ENCODE measurements at places on chromosomes 4 and X.

GRCh38 chr4:169315530-169316343 is 45.0 kb upstream of the SH3RF1 start:
- no peaks in the 10 kb centered on the region for H3K4me1 ChIP-seq
- H3K27ac ChIP-seq = no peak overlapping the region
- no peaks in the 10 kb centered on the region for H3K36me3 ChIP-seq

- peaks cover 4% of the 10 kb centered on the region for H3K4me1 ChIP-seq
- no peak for DNase-seq
- H3K4me3 ChIP-seq = no peak overlapping the region
- H3K36me3 ChIP-seq = peaks cover 7% of the 10 kb centered on the region
- no peak overlapping the region for H3K27ac ChIP-seq
Observed at GRCh38 chr4:185151296-185151695, 8.2 kb downstream of the SLC25A4 start.

GRCh38 chrX:65667503-65668376 is at the start of gene MSN:
Gene MSN, plus strand, starts transcription at chrX:65667654. Its CDS starts 188 bp downstream, at chrX:65667842.
- peak within 1 kb of the TSS; percentile 79 for H3K27ac ChIP-seq
- DNase-seq = peak; percentile 81
- H3K27me3 ChIP-seq = no peaks in the 10 kb centered on the region
- peaks cover 4% of the 10 kb centered on the region for H3K36me3 ChIP-seq
- peak within 1 kb of the TSS; percentile 81 for H3K4me3 ChIP-seq
- peaks cover 11% of the 10 kb centered on the region for H3K4me1 ChIP-seq

DNA sequence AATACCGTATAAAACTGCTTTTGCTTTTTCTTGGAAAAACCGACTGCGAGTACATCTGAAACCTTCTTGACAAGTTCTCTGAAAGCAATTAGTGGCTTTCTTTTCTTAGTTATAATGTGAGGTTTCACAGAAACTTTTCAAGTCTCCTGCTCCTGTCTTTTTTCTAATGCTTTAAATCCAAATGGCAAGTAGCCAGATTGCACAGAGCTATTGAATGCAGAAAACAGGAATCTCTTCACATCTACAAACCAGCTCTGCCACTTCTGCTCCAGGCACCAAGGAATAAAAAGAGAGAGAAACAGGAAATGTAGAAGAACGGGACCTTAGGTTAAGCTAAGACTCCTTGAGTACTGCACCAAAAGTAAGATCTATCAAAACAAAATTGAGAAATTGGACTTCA is 267.3 kb upstream of the TET2 start:
- H3K27me3 ChIP-seq = no peaks in the 10 kb centered on the region
- H3K4me1 ChIP-seq = no peaks in the 10 kb centered on the region
- no peak overlapping the region for H3K27ac ChIP-seq
- H3K36me3 ChIP-seq = no peaks in the 10 kb centered on the region
- DNase-seq = no peak
- H3K4me3 ChIP-seq = no peak overlapping the region

GRCh38 chr4:118947095-118947494 is 58.4 kb downstream of the SYNPO2 start:
- no peaks in the 10 kb centered on the region for H3K4me1 ChIP-seq
- DNase-seq = no peak
- H3K27me3 ChIP-seq = no peaks in the 10 kb centered on the region
- H3K4me3 ChIP-seq = no peak overlapping the region
- no peak overlapping the region for H3K27ac ChIP-seq
- no peaks in the 10 kb centered on the region for H3K36me3 ChIP-seq

GRCh38 chrX:38857736-38858523 is 56.7 kb downstream of the MID1IP1 start:
- no peak overlapping the region for H3K4me3 ChIP-seq
- H3K27me3 ChIP-seq = no peaks in the 10 kb centered on the region
- H3K27ac ChIP-seq = no peak overlapping the region
- H3K36me3 ChIP-seq = no peaks in the 10 kb centered on the region

GRCh38 chr4:766152-766515 is 59.8 kb downstream of the CPLX1 start:
- H3K4me3 ChIP-seq = no peak overlapping the region
- no peak for DNase-seq
- peaks cover 3% of the 10 kb centered on the region for H3K36me3 ChIP-seq
- H3K27me3 ChIP-seq = no peaks in the 10 kb centered on the region

GRCh38 chr4:101288365-101289145 is 58.8 kb downstream of the PPP3CA start:
- no peak overlapping the region for H3K27ac ChIP-seq
- H3K27me3 ChIP-seq = no peaks in the 10 kb centered on the region
- H3K4me1 ChIP-seq = no peaks in the 10 kb centered on the region
- no peak for DNase-seq

DNA sequence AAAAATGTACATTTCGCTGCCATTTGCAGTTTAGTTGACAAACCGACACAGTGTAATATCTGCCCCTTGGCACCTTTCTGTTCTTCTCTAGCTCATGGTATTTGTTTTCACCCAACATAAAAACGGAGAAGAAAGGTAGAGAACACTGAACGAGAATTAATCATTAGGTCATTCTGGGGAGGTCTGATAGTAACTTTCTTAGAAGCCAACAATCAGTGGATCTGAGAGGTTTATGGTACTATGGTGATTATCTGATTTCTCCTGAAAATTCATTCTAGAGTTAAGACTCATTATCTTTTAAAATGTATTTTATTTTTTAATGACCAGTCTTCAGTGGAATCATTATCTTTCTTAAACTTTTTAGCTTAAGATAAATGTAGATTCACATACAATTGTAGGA is 8.5 kb downstream of the RAPGEF2 start:
- no peaks in the 10 kb centered on the region for H3K27me3 ChIP-seq
- H3K27ac ChIP-seq = no peak overlapping the region
- H3K4me3 ChIP-seq = no peak overlapping the region
- H3K36me3 ChIP-seq = no peaks in the 10 kb centered on the region

DNA sequence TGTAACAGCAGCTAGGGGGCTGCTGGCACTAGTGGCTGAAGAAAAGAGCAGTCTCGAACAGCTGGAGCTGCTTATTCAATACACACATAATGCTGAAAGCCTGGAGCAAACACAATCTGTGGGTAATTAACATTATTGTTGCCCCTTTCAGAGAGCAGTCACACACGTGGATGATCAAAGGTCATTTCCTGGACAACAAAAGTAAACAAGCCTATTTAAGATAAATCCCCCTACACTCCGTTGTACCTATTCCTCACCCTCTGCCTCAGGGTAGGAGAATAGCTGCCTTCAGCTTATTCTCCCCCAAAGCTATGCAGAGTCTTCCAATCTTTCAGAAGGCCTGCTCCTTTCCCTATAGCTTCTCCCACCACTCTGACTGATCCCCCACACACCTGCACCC is 803.9 kb downstream of the C4orf33 start:
- DNase-seq = no peak
- H3K27me3 ChIP-seq = no peaks in the 10 kb centered on the region
- no peak overlapping the region for H3K4me3 ChIP-seq
- no peak overlapping the region for H3K27ac ChIP-seq

DNA sequence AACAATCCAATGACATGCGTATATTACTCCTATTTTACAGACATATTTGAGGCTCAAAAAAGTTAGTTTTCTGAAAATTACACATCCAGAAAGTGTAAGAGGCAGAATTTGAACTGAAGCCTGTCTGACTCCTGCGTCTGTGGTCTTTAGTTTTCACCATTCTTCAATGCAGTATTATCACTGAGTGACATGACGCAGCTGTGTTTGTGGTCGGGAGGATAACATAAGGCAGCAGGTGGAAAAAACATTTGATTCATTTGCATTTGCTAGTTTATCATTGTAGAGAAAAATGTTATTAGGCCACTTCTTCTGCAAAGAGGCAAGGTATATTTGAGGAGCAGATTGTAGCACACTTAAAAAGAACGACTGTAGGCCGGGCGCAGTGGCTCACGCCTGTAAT is 186.7 kb downstream of the TENM3 start:
- no peaks in the 10 kb centered on the region for H3K27me3 ChIP-seq
- no peak for DNase-seq
- H3K4me1 ChIP-seq = no peaks in the 10 kb centered on the region
- no peak overlapping the region for H3K27ac ChIP-seq

GRCh38 chr4:1008840-1009541 is 2.4 kb upstream of the FGFRL1 start:
- peak overlapping the region; percentile 31 for H3K4me3 ChIP-seq
- H3K4me1 ChIP-seq = peaks cover 10% of the 10 kb centered on the region
- H3K27ac ChIP-seq = peak overlapping the region; percentile 62

DNA sequence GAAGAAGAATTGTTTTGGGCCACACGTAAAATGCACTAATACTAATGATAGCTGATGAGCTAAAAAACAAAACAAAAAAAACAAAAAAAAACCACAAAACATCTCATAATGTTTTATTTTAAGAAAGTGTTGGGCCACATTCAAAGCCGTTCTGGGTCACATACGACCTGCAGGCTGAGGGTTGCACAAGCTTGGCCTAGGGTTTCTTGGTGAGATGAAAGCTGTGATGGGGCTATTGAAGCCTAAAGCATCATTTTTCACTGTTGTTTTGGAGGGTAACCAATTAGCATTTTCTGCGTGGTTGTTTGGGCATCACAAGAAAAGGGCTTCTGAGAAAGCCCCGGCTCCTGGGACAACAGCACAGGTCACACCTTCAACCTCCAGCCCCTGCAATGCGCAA is 42.5 kb upstream of the ZNF157 start:
- no peak overlapping the region for H3K4me3 ChIP-seq
- no peak for DNase-seq
- no peaks in the 10 kb centered on the region for H3K36me3 ChIP-seq
- H3K27ac ChIP-seq = no peak overlapping the region
- H3K27me3 ChIP-seq = no peaks in the 10 kb centered on the region
- no peaks in the 10 kb centered on the region for H3K4me1 ChIP-seq

DNA sequence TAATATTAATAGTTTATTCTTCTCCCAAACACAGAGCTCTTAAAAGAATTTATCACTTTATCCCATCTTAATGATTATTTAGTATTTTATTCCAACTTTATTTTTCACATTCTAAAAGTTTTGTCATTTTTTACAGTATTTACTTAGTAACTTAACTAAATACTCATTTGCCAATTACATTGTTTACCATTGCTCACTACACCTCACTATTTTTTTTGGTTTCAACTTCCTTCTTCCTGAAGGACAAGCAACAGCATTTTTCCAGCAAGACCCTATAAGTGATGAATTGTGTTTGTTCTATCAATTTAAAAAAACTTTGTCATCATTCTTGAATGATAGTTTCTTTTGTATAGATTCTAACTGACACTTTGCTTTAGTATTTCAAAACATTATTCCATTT is 19.4 kb upstream of the SRD5A3 start:
- H3K27me3 ChIP-seq = no peaks in the 10 kb centered on the region
- H3K4me1 ChIP-seq = no peaks in the 10 kb centered on the region
- no peak overlapping the region for H3K4me3 ChIP-seq
- no peak for DNase-seq
- no peaks in the 10 kb centered on the region for H3K36me3 ChIP-seq

GRCh38 chr4:10173037-10173753 is 56.6 kb upstream of the WDR1 start:
- H3K4me3 ChIP-seq = no peak overlapping the region
- H3K27me3 ChIP-seq = no peaks in the 10 kb centered on the region
- no peak for DNase-seq
- no peak overlapping the region for H3K27ac ChIP-seq

- no peaks in the 10 kb centered on the region for H3K36me3 ChIP-seq
- H3K4me3 ChIP-seq = no peak overlapping the region
- H3K4me1 ChIP-seq = no peaks in the 10 kb centered on the region
- DNase-seq = no peak
- no peaks in the 10 kb centered on the region for H3K27me3 ChIP-seq
- H3K27ac ChIP-seq = no peak overlapping the region
Observed at GRCh38 chr4:171588764-171589163, 224.4 kb upstream of the GALNTL6 start.

DNA sequence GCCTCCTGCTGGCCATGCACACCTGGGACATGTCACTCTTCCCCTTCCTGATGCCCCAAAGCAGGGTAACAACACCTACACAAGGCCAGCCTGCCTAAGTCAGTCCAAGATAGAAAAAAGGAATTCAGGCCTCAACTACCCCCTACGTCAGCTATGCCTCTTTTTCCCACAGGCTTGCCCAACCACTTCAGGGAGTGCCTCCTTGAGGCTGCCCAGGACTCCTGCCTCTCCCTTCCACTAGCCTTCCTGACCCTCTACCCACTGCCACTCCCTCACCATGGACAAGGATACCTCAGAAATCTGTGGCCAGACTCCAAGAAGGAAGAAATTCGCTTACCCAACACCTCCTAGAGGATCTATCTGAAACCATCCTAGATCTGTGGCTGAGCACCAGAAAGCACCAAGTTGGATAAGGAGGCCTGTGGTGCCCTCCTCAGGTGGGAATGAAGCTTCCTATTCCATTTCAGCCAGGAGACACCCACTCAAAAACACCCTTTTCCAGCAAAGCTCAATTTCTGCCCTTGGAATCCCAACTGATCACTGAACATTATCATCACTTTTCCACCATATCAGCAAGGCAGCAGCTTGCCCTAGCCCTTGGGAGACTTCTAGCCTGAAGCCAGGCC is 1.8 kb downstream of the KDM5C start:
- H3K27me3 ChIP-seq = no peaks in the 10 kb centered on the region
- peak overlapping the region; percentile 93 for H3K27ac ChIP-seq
- DNase-seq = no peak
- peak overlapping the region; percentile 94 for H3K4me3 ChIP-seq
- peaks cover 27% of the 10 kb centered on the region for H3K4me1 ChIP-seq
- peaks cover 7% of the 10 kb centered on the region for H3K36me3 ChIP-seq

- no peak for DNase-seq
- no peaks in the 10 kb centered on the region for H3K36me3 ChIP-seq
- H3K4me1 ChIP-seq = no peaks in the 10 kb centered on the region
- no peak within 1 kb of the TSS for H3K4me3 ChIP-seq
- no peak within 1 kb of the TSS for H3K27ac ChIP-seq
Observed at GRCh38 chr4:69995526-69996016, at the start of gene STATH. Gene STATH, plus strand, starts transcription at chr4:69995966. Its CDS starts 2,472 bp downstream, at chr4:69998438.

- no peak for DNase-seq
- no peaks in the 10 kb centered on the region for H3K27me3 ChIP-seq
- H3K27ac ChIP-seq = no peak overlapping the region
- H3K4me1 ChIP-seq = no peaks in the 10 kb centered on the region
- no peak overlapping the region for H3K4me3 ChIP-seq
- no peaks in the 10 kb centered on the region for H3K36me3 ChIP-seq
Observed at GRCh38 chr4:143742834-143743233, 42.4 kb upstream of the FREM3 start.

GRCh38 chrX:150680974-150681373 is 12.2 kb upstream of the MTMR1 start:
- H3K4me3 ChIP-seq = no peak overlapping the region
- no peaks in the 10 kb centered on the region for H3K4me1 ChIP-seq
- no peak overlapping the region for H3K27ac ChIP-seq

Data from naive thymus-derived CD4-positive, alpha-beta T cell (primary cell).